ENCODE measurements at places on chromosomes 7 and 10.

DNA sequence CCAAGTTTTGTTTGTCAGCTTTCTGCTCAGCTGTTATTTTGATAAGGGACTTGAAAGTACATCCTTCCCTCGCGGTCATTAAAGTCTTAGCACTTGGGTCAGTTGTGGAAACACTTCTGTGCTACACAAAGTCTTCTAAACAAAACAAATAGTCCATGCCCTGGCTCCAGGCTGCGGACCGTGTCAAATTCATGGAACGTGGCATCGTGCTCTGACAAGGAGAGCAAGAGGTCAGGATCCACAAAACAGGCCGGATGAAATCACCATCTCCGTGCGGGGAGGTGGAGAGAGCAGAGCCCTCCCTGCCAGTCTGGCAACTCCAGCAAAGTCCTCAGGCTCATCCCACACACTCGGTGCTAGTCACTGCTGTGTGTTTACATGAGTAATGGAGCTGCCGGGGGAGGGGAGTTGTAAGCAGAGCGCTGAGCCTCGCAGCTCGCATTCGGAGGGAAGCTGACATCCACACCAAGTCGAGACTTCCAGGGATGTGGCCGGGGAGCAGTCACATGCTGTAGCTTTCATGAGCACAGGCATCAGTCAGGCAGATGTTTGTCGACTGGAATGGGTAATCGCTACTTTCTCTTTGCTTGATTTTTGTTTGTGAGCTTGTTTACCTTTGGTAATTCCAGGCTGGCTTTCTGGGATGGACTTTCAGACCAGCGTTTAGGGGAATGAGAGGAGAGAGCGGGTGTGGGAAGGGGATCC, 147.6 kb downstream of the ARID5B start:
- DNase-seq: peak; percentile 79

DNA sequence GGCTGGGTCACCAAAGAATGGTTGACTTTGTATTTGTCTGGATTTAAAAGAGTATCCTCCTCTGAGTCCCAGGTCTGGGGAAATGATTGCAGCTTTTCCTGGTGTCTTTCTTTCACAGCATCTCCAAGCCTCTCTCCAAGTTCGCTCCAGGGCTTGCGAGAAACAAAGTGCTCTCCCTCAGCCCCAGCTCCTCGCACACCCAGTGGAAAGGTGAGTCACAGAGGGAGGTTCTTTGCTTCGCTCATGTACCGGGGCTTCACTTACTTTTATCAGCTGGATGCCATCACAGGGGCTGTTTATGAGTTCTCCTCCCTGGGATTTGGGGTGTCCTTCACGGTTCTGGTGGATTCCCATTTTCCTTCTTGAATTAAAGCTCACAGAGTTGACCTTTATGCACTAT, 252.2 kb upstream of the PLPP4 start:
- DNase-seq: no peak

GRCh38 chr10:18608596-18608995, 42.8 kb downstream of the NSUN6 start:
- no peak for DNase-seq

GRCh38 chr10:73261362-73261995, 9.0 kb upstream of the MRPS16 start:
- no peak for DNase-seq

DNA sequence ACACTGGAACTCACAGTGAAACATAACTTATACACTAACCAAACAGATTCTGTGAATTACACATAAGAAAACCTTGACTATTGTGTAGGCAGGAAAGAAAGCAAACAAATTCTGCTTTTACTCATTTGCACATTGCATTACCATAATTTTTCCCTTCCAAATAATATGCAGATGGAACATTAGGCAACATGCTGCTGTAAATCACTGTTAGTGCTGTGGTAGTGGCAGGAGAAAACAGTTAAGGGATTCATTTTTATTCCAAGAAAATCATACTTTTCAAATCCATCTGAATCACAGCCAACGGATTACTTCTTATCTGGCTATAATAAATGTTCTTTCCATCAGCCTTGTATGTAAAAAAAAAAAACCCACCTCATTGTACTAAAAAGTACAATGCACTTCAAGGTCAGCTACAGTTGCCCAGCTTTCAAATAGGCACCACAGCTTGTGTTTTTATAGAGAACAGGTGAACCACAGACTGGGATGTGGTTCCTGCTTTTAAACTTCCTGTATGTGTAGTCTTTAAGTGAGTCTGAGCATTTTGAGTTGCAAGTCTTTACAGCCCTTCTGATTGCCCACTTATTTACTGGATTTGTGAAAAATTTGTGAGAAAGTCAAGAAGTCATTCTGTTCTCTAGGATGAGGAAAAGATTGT, 590.0 kb upstream of the SEMA3D start:
- no peak for DNase-seq

DNA sequence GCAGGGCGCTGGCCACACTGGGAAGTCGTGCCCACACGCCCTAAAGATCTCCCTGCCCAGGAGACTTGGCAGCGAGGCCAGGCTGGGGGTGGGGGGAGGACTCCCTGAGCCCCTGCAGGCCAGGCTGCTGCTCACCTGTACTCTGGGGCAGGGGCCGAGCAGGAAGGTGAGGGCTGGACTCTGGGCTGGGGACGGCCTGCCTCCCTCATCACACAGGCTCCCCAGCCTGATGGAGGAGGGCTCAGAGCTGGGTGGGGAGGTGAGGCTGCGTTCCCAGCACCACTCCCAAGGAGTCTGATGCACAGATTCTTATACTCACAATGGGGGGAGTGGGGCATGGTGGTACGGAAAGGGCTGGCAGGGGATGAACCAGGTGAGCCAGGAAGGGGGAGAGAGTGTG, 71.2 kb downstream of the ELFN1 start:
- DNase-seq: no peak

- no peak for DNase-seq
Observed at GRCh38 chr10:75746356-75746755, 314.9 kb downstream of the LRMDA start.

GRCh38 chr10:112775892-112776674, 174.0 kb upstream of the TCF7L2 start:
- DNase-seq: no peak

DNA sequence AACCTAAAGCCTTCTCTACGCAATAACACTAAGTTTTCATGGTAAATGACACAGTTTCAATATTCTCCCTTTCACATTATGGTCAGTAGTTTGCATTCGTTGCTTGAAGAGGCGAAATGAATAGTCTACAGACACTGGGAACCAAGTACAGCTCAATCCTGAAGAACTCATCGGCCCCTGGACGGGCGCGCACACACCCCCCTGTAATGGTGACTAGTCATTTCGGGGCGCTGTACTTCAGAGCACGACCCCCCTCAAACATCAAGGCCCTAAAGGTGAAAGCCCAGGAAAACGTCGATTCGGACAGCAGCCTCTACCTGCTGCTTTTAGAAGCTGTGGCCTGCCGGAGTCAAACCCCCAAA, 1.0 kb downstream of the NT5C2 start:
- DNase-seq: no peak

DNA sequence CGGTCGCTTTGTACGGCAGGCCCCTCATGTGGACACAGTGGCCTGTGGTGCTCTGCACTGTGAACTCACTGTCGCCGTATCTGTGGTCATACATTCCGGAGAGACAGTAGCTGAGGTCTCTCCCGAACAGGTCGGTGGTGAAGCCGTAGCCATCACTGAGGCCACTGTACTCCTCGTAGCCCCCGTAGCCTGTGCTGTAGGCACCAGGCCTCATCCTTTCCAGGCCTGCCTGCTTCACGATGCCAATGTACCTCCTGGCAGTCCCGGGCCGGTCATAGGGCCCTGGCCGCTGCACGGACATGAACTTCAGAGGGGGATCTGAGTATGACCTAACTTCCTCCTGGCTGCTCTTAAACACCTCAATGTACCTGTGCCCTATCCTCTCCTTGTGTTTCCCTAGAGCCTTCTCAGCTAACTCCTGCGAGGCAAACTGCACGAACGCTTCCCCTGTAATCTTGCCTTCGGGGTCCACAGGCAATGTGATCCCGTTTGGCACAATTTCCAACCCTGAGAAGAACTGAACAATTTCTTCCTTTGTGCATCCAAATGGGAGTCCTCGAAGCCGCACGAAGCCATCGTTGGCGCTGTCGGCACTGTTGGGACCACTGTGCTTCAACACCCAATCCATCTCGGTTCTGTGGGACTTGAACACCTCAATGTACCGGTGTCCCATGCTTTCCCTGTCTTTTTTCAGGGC, 15.7 kb downstream of the FXYD4 start:
- no peak for DNase-seq

DNA sequence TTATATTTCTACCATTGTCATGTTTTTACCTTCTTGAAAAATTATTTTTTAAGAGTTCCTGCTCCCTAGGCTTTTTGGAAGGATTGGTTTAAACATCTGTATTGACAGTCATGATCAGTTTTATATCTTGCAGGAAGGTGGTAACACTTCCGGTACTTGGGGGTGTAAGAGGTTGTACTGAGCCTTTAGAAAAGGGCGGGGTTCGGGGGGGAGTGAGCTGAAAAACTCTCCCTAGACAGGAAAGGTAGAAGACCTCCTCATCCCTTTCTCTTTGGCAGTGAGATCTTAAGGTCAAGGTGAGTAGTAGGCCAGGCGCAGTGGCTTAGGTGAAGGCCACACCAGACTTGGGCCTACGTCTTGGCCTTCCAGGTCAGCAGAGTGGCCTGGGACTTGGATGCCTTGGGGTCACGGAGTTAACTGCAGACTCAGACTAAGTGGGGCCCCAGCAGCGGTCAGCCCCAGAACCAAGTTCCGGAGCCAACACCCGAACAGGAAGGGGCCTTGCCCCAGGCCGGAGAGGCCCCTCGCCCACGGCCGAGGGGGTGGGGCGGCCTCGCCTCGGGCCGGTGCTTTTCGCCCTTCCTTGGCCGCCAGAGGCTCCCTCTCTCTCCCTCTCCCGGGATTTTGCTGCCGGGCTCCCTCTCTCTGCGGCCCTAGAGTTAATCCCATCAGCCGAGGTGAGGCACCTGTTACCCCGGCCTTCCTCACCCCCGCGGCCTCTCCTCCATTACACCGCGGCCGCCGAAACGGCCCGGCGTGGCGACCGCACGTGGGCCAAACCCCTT, at the start of gene PPP1R9A:
PPP1R9A (plus strand) TSS at position 569 of the 785 bp plus-strand sequence. CDS start 2,520 bp downstream, outside the sequence.
- DNase-seq: no peak

- DNase-seq: no peak
Observed at GRCh38 chr10:44853148-44853734, 57.9 kb upstream of the TMEM72 start.

- no peak for DNase-seq
Observed at GRCh38 chr7:151867912-151868311, 9.0 kb downstream of the PRKAG2 start.

DNA sequence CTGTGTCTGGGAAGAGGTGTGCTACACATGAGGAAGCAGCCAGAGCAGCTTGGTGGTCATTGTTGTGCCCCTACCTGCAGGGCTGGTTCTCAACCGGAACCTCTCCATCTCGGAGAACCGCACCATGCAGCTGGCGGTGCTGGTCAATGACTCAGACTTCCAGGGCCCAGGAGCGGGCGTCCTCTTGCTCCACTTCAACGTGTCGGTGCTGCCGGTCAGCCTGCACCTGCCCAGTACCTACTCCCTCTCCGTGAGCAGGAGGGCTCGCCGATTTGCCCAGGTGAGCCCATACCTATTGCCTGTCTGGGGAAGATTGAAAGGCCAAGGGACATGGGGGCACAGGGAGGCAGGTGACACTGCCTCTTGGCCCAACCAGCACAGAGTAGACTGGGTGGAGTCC, 29.3 kb upstream of the CSGALNACT2 start:
- DNase-seq: no peak

DNA sequence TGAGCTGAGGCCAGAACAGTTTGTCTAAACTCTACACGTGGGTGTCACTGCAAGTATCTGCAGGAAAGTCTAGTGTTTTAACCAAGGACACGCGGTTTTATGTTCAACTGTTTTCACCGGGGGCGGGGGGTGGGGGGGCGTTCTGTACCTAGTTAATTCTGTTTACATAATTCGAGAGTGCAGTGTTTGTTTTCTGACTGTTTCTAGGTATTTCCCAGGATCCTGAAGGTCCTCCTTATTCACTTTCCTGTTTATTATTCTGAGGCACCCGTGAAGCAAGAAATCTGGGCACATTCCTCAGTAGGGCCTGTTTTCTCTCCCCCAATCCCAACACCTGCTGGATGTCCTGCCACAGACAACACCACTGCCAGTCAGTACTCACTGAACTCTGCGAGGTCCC, 7.6 kb downstream of the LOXL4 start:
- DNase-seq: no peak

DNA sequence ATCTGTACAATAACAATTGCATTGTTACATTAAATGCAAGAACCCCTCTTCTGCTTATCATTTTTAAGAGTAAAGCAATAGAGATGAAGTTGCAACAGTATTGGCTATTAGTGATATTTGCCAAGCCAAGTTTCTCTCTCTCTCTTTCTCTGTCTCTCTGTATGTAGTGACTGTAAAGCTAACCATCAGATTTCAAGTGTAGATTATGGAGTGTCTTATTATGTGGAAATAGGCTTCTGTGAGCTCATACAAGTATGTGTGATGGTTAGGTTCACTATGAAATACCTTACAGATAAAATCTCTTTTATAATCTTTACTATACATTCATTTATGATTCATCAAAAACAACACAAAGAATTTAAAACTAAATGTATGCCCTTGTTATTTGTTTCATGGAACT, 28.6 kb upstream of the NRP1 start:
- DNase-seq: no peak

GRCh38 chr10:26300001-26300400, 83.4 kb downstream of the GAD2 start:
- DNase-seq: no peak

- DNase-seq: no peak
Observed at GRCh38 chr7:44958645-44959344, 20.0 kb downstream of the MYO1G start.

DNA sequence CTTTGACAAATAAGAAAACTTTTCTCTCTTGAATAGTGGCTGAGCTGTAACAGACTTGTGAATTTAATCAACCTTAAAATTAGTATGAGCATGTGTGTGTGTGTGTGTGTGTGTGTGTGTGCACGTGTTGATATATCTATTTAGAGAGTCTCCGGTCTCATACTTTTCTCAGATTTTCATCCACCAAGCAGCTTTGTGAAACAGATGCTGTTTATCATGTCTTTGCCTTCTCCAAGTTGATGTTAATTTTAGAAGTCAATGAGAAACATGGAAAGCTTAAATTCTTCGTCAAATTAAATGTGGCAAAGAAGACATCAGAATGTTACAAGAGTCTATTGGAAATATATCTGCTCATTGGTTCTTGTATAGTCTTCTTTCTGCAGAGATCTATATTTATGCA, 839.2 kb upstream of the CELF2 start:
- no peak for DNase-seq

DNA sequence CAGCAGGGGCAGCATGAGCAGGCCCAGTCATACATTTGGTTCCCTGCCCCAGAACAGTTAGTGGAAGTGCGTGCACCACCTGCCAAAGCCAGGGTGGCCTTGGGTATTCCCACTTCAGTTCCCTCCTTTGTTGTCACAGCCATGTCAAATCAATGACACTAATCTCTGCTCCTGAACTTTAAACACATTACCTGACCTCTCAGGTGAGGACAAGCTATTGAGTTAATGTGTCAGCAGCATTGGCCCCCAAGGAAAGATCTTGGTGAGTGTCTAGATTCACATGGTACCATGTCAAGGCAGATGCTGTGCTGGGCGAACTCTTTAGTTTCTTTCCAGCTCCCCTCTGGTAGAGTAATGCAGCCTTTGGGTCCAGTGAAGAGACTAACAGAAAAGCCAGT, 2.1 kb downstream of the CYP3A5 start:
- DNase-seq: no peak

- DNase-seq: no peak
Observed at GRCh38 chr10:47261121-47261520, 38.9 kb upstream of the GDF10 start.

GRCh38 chr7:81256991-81257390, 338.1 kb upstream of the SEMA3C start:
- no peak for DNase-seq

GRCh38 chr10:124106241-124106879, 13.0 kb upstream of the CHST15 start:
- no peak for DNase-seq

- DNase-seq: no peak
Observed at GRCh38 chr10:69506487-69506833, 55.2 kb downstream of the TSPAN15 start.

Data from HS-27A (cell line).